ENCODE measurements at places on chromosomes 5 and 9.
A peak's percentile ranks its signal among the peaks of the same experiment; 100 is the strongest.

GRCh38 chr5:105836268-105836667 lies 1834.5 kb downstream of the EFNA5 start:
- DNase-seq, result no peak

- DNase-seq, result no peak
These were observed 132.4 kb downstream of the EFNA5 start for GRCh38 chr5:107538331-107538730.

GRCh38 chr5:10652606-10653005 lies 88.7 kb downstream of the ANKRD33B start:
- DNase-seq, result no peak

DNA sequence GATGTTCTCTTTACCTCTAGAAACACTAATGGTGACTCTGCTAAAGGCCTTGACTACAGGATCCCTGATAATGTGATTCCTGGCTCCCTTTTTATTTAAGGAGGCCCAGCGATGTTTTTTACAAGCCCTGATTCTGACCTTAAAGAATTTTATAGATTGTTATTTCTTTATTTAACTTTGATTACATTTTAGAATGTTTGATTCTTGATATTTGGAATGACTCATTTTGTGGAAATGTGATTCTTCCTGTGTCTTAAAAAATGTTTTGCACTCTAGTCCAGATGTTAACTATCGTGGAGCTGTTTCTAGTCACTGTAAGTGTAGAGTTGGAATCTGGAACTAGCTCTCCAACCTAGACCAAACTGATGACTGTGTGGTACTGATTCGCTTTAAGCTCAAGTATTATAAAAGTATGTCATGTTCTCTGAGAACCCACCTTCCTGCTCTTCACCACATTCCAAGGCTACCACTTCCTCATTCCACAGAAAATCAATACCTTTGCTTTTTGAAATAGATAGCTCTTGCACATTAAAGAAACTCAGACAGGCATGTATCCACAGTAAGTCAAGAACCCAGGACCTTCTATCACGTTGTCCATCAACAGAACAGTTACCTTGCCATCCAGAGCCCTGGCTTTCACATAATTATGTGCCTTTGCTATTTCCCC lies 65.2 kb downstream of the JMY start:
- no peak for DNase-seq

DNA sequence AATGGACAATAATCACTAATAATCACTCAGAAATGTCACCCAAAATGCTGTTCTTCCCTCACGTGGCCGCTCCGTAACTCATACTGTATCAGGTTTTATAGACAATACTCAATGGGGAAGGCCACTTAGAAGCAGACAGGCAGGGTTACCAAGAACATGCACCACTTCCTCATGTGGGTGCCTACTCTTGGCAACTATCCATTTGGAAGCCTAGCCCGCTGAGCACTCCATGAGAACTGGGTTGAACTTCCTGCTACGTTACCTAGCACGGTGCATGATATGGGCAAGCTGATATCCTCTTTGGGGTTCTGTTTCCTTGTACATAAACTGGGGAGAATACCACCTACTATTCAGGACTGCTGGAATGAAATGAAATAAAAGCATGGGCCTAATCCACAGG lies 14.3 kb downstream of the DAP start:
- DNase-seq, result no peak

DNA sequence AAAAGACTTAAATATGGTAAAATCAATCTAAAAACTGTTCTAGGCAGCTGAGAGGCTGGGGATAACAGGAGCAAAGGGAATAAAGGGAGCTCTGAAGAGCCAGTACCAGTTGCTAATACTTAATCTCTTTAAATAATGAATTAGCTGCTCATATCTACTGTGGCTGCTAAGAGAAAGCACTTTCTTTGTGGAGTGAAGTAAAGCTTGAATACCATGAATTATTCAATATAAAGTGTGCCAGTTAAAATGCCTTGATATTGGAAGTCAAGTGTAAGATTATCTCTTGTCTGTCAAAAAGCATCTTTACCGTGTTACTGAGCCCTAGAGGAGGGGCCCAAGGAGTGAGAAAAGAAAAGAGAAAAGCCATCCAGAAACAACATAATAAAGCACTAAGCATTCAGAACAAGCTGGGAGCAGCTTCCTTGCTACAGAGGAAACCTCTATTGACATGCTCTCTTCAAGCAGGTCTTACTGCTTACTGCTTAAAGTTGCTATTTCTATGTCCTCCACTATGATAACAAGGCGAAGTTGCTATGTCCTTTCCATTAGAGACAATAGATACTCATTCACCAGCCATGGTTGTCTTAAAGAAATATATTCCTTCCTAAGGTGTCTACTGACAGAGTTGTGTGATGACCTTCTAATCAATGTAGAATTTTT lies 297.4 kb downstream of the CETN3 start:
- DNase-seq, result no peak

DNA sequence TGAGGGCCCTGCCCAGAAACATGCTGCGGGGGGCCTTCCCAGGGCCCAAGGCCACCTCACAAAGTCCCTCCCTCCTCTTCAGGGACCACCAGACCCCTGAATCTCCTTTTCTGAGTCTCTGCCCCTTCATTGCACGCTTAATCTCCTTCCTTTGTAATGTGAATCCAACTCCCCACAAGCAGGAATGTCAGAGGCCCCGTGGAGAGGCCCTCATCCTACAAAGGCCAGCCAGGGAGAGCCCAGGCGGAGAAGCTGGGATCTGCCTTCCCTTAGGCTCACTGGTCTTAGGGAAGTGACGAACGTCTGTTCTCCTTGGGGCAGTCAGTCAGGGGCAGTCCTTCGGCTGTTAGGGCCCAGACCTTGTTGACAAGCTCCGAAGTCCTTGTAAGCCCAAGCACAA lies 2.3 kb downstream of the SMIM33 start:
- DNase-seq, result no peak

DNA sequence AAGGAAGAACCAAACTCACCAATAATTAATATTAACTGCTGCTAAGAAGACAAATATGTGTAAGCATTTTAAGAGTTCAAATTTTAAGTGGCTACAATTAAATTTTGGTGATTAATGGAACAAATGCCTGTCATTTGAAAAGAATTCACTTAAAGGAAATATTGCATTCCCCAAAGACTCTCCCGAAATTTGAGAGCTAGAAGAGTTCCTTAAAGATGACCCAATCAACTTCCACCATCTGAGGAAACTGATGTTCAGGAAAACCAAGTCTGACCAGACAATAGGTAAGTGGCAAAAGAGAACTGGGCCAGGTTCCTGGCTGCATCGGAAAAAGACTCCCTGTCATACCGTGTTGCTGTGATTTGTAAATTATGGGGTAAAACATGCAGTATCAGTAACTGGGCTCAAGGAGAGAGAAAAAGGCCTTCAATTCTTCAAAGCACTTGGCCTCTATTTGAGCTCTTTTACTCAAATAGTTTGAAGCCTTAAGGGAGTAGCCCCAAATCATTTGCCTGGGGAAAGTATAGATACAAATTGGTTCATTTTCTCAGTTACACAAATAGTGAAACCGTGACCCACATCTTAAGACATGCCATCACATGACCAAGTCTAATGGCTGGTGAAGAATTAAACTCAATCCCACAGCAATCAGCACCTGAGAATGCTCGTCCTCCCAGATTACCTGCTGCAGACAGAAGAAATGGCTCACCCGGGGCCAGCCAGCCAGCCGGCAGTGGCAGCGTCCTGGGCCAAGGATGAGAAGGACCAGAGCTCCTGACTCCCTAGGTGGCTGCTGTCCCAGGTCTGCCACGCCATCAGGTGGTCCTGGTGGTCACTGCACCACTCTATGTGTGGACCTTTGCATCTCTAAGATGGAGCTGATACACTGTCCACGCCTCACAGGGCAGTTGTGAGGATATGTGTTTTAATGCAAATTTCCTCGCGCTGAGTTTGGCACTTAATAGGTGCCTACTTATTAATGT lies 162.9 kb downstream of the TTLL11 start:
- no peak for DNase-seq

DNA sequence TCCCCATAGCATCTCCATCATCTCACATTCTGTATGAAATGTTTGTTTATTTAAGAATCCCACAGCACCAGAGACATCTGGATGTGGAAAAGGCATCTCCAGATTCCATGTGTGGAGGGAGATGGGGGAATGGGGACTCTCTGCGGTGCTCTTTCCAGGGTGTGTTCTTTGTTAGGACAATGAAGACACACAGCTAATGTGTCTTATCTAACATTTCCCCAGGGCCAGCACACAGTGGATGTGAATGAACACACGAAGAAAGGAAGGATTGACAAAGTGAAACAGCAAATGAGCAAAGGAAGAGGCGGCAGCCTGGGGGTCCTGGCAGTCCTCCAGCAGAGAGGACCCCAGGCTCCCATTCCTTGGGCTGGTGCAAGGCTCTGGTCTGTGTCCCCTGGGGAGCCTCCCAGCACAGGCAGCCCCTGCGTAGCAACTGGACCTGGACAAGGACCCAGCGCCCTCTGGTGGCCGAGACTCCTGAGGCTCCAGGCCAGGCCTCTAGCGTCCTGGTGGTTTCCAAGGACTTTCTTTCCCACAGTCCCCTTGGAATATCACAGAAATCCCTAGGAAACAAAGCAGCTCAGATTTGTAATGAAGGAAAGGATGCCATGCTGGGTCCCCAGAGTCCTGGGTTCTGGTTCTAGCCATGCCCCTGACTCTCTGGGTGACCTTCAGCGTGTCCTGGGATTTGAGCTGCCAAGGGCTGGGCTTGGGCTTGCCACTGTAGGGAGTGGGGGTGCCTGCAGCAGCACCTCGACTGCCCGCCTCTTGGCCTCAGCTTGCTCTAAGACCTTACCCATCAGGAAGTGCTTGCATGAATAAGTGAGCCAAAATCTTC lies 3.5 kb upstream of the PDLIM7 start:
- peak; percentile 74 for DNase-seq

GRCh38 chr5:132830436-132831094 lies at the start of gene SHROOM1:
SHROOM1 (minus strand) TSS chr5:132830647; CDS start chr5:132826140, 4,507 bp downstream.
- DNase-seq, result no peak

DNA sequence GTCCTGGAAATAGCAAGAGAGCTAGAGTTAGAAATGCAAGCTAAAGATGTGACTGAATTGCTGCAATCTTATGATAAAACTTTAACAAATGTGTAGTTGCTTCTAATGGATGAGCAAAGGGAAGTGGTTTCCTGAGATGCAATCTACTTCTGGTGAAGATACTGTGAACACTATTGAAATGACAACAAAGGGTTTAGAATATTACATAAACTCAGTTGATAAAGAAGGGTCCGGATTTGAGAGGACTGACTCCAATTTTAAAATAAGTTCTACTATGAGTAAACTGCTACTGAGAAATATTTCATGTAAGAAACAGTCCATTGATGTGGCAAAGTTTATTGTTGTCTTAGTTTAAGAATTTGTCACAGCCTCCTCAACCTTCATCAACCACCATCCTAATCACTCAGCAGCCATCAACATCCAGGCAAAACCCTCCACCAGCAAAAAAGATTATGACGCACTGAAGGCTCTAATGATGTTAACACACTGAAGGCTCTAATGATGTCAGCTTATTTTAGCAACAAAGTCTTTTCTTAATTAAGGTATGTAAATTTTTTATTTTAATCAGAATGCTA lies 376.2 kb downstream of the CDH10 start:
- DNase-seq, result no peak

GRCh38 chr5:85293145-85293785 lies 908.6 kb upstream of the EDIL3 start:
- DNase-seq, result no peak

- DNase-seq, result no peak
These were observed 142.6 kb downstream of the OR2K2 start for GRCh38 chr9:111187376-111187775.

- DNase-seq, result peak; percentile 90
These were observed 19.4 kb downstream of the GBGT1 start for GRCh38 chr9:133144142-133144903.

DNA sequence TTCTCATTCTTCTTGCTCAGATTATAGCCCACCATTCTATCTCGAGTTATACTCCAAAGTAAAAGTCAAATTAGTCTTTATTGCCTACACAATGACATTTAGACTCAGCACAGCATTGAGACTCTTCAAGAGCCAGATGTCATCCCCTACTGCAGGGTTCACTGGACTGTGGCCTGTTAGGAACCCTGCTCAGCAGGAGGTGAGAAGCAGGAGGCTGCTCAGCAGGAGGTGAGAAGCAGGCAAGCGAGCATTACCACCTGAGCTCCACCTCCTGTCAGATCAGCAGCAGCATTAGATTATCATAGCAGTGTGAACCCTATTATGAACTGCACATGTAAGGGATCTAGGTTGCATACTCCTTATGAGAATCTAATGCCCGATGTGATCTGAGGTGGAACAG lies 12.7 kb upstream of the LIFR start:
- DNase-seq, result no peak

- no peak for DNase-seq
These were observed 108.3 kb upstream of the RGS7BP start for GRCh38 chr5:64397552-64397951.

DNA sequence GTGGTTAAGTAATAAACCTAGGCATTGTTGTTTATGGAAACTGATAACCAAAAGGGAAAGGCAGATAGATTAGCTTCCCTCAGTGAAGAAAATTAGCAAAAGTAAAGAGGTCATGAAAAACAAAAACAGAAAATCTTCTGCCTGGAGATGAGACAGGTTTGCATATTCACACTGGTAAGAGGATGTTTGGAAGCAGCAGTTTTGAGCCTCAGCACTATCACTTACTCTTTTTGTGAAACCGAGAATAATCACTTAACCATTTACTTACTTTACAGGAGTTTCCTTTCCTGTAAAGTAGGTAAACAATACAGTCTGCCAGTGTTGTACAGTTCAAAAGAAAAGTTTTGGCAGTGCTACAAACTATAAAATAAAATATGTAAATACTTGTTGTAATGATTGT lies 35.5 kb upstream of the EMB start:
- DNase-seq, result no peak

GRCh38 chr5:27312291-27312893 lies 274.0 kb upstream of the CDH9 start:
- no peak for DNase-seq

GRCh38 chr5:2832394-2832793 lies 80.9 kb upstream of the IRX2 start:
- no peak for DNase-seq

DNA sequence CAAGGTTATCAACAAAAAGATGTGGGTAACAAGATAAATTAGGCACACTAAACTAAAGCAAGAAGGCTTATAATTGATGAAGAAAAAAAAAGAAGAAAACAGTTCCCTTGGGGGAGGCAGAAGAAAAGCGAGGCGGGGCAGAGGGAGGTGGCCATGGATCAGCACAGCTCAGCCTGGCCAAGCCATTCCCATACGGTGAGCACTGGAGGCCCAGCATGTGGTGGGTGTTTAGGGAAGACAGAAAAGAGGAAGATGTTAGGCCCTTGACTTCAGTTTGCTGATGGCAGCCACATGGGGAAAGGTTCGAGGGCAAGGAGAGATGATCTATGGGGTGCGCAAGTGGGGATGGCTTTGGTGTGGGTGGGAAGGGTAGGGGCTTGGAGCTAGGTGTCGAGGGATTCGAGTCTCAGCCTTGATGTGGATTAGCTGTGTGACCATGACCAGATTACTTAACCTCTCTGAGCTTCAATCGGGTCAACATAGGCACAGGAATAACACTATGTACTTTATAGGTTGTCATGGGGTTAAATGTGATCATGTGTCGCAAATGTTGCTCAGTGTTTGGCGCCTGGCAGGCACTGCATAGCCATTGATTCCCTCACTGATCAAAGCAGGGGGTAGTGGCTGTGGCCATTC lies 10.3 kb upstream of the STC2 start:
- DNase-seq, result no peak

All from activated T-cell treated with anti-CD3 and anti-CD28 coated beads for 24 hours (primary cell).